ENCODE measurements at places on chromosomes 16 and 17.

DNA sequence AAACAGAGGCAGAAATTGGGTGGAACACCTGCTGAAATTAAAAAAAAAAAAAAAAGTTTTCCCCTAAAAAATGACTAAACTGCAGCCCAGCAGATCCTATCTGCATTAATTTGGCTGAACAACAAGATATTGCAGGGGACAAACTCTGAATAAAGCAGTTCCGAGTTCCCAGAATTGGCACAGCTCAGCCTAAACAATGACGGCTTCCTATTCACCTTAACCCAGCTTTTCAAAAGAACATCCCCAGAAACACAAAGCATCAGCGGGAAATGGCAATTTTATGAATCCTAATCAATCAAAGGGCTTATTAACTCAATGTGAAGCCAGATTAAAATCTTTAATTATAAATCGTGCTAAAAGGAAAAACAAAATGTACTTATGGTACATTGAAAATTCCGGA lies 497.8 kb upstream of the ZFHX3 start:
- DNase-seq, result no peak

DNA sequence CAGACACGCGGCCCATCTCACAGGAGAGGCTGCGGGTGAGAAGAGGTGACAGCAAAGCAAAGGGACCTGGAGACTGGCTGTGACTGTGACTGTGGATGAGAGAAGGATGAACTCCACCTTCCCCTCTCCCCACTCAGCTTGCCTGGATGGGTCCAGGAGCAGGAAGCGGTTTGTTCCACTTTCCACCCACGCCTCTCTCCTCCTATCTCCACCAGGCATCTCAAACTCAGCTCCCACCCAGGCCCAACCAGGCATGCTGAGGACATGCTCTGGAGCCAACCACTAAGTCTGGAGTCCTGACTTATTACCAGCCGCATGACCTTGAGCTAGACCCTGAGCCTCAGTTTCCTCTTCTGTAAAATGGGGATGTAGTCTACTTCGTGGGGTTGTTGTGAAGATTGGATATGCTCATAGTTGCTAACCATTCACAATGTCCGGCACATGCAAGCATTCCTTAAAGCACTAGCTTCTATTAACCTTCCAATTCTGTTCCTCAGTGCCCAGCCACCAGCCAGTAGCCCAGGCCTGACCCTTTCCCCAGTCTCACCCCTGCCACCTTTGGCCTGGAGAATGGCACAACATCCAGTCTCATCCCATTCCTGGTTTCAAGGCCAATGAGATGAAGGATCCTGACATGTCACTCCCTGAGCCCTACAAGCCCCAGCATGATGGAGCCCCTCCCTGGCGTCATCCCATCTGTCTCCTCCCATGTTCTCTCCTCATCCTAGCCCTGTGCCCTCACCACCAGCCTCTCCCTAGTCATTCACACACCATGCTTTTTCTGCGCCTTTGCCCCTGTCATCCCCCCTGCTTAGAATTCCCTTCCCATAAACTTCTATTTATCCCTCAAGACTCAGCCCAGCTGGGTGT lies 2.3 kb downstream of the GAS2L2 start:
- DNase-seq, result no peak

DNA sequence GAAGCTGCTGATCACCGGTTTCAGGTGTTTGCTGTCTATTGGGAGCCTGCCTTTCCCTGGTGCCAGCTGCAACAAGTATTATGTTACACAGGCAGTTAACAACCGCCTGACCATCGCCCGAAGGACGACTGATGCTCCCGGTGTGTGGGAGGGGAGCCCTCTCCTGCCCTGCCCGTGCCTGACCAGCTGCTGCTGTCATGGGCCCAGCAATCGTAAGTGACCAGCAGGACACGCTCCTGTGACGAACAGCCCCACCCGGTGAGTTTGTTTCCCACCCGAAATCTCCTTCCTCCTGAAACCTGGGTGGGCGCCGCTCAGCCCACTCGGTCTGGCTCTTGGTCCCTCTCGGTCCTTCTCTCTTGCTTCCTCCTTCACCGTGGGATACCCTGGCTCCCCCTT lies 17.9 kb upstream of the UBE2I start:
- DNase-seq, result peak; percentile 74

DNA sequence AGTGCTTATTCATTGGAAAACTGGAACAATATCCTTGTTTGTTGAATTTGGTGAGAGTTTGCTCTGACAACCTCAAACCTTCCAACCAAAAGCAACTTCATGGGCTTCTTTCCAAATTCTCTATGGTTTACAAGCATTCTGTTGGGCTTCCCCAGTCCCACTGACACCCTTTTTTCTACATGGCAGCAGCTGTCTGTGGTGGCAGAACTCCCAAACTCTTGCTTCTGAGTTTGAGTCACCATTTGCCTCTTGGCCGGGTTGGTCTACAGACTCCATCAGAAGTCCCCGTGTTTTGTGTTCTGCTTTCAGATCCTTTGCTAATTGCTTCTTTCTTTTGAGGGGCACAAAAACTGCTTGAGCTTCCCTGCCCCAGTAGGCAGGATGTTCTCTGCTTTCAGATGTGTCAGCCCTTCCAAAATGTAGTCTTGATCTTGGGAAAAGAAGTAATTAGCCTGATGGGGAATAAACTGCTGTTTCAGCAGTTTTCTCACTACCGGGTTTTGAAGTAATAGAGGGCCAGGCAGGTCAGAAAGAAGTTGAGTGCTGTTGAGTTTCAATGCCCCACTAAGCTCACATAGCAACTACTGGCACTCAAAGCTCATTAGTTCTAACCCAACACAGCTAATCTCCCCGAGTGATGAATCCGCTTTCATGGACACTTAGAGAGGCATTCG lies 80.7 kb downstream of the HS3ST3A1 start:
- no peak for DNase-seq

DNA sequence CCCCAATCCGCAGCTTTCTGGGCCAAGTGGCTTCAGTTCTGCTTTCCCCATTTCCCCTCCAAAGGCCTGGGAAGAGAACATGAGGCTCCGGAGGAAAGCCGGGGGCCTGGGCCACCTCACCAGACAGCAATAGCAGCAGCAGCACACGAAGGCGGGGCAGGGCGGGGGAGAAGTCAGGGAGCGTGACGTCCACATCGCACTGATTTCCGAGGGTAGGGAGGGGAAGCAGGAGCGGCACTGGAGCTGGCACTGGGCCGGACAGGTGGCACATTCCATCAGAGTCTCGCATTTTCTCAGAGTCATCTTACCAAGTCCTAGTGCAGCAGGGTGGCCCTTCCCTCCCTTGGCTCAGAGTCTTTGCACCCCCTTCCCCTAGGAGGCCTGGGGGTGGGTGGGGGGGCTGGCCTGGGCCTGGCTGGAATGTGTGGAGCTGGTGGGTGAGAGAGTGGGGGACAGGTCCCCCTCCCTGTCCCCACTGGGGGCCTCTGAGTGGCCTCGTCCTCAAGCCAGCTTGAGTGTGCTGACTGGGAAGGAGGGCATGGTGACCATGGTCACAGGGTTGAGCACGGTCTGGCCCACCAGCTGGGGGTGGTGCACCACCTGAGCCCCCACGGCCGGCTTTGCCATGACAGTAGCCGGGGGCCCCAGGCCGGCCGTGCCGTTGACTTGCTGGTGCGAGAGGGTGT lies 14.3 kb downstream of the MNT start:
- peak; percentile 39 for DNase-seq

DNA sequence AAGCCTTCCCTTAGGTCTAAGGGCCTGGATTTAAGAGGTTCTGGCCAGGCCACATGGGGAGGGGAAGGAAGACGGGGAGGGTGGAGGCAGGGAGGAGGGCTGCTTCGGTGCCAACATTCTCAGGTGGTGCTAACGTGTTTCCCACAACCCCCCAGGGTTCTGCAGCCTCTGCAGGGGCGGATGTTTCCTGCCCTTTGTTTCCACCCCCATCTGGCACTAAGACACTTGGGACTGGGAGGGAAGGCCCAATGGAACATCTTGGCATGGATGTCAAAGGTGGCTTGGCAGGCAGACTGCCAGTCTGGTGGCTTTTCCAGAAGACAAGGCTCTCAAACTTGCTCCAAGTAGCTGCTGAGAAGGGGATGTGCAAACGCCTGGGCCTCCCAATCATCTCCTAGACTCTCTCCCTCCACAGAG lies 12.7 kb downstream of the HIC1 start:
- no peak for DNase-seq

GRCh38 chr17:17052462-17053221 lies 10.4 kb downstream of the MPRIP start:
- DNase-seq, result no peak

GRCh38 chr17:76546556-76547182 lies 6.8 kb downstream of the PRCD start:
- peak; percentile 32 for DNase-seq

DNA sequence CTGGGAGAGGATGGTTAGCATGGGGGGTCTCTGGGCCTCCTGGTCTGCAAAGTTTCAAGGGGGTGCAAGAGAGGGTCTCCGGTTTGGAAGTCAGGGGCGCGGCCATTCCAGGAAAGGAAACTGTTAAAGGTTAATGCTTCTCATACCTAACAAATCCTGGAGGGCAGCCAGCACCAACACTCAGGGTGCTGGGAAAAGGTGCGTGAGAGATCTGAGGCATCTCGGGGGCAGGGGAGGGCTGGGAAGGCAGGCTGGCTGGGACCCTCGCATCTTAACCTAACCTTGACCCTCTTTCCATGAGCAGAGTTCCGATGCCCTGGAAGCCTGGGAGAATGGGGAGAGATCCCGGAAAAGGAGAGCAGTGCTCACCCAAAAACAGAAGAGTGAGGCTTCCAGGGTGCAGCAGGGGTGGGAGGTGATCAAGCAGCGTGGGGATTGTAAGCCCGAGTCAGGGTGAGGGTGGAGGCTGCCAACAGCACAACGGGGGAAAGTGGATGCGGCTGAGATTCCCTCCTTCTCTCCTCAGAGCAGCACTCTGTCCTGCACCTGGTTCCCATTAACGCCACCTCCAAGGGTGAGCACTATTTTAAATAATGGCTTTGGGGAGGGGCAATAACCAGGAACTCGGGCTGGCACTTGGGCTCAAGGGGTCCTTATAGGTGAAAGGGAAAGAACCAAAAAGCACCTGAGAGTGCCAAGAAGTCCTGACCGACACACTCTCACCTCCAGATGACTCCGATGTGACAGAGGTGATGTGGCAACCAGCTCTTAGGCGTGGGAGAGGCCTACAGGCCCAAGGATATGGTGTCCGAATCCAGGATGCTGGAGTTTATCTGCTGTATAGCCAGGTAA lies 996 bp downstream of the TNFSF13 start:
- DNase-seq, result no peak

DNA sequence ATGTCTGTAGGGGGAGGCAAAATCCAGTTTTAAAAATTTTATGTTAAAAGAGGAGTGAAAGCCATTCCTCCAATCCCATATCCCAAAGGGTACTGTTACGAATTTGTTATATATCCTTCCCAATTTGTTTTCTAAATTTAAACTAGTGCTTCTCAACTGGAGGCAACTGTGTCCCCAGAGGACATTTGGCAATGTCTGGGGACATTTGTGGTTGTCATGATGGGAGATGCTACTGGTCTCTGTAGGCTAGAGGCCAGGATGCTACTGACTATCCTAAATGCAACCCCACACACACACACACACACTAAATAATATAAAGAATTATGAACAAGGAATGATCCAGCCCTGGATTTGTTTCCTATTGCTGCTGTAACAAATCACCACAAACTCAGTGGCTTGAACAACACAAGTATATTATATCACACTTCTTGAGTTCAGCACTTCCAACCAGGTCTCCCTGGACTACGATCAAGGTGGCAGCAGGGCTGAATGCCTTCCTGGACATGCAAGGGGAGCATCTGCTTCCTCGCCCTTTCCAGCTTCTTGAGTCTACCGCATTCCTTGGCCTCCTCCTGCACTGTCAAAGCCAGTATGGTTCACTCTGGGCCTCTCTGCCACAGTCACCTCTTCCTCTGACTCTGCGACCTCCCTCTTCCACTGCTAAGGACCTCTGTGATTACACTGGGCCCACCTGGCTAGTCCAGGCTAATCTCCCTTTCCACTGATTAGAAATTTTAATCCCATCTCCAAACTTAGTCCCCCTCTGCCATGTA lies 30.1 kb downstream of the ARHGAP17 start:
- DNase-seq, result no peak

- no peak for DNase-seq
Observed at GRCh38 chr16:31876951-31877828, 3.6 kb downstream of the ZNF267 start.

GRCh38 chr17:50867363-50868139 lies 1.4 kb upstream of the TOB1 start:
- peak; percentile 95 for DNase-seq

GRCh38 chr17:14622615-14623101 lies 321.8 kb downstream of the HS3ST3B1 start:
- DNase-seq, result no peak

GRCh38 chr17:69418535-69418934 lies 4.0 kb downstream of the MAP2K6 start:
- DNase-seq, result no peak

GRCh38 chr17:55817397-55817709 lies 66.5 kb downstream of the PCTP start:
- DNase-seq, result no peak

DNA sequence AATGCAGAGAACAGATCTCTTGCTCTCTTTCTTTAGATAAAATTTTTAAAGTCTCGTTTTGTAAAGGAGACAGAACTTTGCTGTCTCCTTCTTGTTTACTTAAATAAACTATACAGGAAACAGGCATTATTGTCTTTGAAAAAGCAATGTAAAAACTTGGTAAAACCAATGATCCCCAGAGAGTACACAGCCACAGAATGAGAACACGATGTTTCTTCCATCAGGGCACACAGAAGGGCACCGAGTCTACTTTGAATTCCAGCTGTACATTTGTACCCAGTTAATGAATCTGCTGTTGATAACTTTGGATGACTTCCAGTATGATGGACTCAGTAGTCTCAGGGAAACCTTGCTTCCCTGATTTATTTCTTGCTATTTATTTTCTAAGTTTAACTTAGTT lies 8.1 kb upstream of the TMEM100 start:
- no peak for DNase-seq

DNA sequence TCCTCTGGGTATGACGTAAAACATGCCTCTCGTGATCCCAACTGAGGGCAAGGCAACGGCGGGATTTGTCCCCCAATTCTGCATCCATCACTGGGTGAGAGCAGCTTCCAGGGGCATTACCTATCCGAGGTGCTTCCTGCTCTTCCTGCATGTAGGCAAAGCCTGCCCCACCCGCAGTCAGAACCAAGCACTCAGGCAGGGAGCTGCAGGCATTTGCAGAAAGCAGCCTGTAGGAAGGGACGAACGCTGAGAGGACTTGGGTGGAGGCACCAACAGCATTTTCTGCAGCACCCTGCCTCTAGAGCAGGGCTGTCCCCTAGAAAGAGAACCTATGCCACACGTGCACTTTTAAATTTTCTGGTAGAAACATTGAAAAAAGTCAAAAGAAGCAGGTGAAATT lies 5.5 kb downstream of the BCO1 start:
- no peak for DNase-seq

- DNase-seq, result no peak
Observed at GRCh38 chr17:38851434-38851833, 2.1 kb downstream of the RPL23 start.

Data from SW480 (cell line).